GDM1 (cell line): ENCODE measurements at places on chromosomes 16 and 17.

GRCh38 chr16:78794581-78795250, 695.3 kb downstream of the WWOX start:
- DNase-seq, result no peak

- DNase-seq, result no peak
Observed at GRCh38 chr16:89498839-89499238, 8.5 kb upstream of the ANKRD11 start.

DNA sequence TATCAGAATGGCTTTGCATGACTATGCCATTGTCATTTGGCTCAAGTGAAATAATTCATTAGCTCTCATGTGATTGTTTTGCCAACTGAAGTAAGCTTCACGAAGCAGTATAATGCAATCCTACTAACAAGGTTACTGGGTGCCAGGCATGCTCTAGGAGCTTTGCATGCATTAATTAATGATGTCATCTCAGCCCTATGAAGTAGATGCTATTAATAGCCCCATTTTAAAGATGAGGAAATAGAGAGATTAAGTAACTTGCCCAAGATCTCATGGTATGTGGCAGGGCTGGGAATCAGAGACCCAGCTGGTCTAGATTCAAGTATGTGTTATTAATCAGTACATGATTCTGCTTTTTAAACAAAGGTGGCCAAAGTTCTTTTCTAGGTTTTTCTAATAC, 14.1 kb downstream of the KRT39 start:
- no peak for DNase-seq

- DNase-seq, result no peak
Observed at GRCh38 chr16:4328782-4329775, 13.2 kb downstream of the GLIS2 start.

DNA sequence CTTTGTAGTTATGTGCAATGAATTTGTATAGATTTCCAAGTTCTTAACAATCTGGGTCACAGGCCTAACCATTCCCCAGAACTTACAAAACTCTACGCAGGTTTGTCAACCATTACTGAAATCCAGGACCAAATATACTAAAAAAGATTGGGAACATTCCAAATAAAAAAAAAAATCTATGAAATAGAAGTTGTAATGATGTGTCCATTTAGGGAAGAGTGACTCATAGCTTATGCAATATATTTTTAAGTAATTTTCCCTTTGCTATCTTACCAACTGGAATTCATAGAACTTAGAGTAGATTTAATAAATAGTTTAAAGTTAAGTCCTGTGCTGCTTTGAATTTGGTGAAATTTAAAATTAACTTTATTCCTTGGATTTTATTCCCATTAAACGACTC, 393.2 kb downstream of the PMP22 start:
- no peak for DNase-seq

DNA sequence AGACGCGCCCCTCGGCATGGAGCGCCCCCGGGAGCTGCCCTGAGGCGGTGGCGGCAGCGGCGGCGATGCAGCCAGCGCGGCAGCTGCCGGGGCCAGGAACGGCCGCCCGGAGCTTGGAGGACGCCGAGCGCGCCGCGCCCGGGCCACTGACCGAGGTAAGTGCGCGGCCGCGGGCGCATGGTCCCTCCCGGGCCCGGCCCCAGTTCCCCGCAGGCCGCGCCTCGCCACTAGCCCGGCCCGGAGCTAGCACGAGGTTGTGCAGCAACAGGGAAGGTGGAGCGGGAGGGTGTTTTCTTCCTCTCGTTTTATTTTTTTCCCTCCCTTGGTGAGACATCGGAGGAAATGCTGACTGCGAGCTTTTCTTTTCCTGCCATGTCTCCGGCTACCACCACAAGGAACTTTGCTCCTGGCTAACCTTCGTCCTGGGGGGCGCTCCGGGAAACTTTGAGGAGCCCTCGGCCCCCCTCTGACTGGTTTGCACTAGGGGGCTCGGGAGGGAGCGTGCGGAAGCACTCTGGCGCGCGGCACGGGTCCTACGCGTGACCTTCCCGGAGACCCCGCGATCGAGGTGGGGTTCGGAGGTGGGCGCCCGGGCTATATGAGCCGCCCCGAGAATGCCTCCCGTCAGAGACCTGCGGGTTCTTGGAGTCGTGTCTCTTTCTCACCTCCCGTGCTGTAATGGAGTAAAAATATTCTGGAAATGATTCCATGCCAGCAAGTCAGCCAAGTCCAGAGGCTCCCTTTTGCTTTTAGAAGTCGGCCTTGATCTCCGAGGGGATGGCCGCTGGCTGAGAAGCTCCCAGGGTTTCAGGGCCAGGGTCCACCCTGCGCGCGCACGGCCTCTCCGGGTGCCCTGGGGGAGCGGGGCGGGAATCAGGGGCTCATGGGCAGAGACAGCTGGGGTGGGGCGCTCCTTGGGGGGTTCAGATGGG, 868 bp downstream of the KCNJ12 start:
- DNase-seq, result no peak

- DNase-seq, result no peak
Observed at GRCh38 chr17:51590071-51590656, 329.8 kb downstream of the UTP18 start.

DNA sequence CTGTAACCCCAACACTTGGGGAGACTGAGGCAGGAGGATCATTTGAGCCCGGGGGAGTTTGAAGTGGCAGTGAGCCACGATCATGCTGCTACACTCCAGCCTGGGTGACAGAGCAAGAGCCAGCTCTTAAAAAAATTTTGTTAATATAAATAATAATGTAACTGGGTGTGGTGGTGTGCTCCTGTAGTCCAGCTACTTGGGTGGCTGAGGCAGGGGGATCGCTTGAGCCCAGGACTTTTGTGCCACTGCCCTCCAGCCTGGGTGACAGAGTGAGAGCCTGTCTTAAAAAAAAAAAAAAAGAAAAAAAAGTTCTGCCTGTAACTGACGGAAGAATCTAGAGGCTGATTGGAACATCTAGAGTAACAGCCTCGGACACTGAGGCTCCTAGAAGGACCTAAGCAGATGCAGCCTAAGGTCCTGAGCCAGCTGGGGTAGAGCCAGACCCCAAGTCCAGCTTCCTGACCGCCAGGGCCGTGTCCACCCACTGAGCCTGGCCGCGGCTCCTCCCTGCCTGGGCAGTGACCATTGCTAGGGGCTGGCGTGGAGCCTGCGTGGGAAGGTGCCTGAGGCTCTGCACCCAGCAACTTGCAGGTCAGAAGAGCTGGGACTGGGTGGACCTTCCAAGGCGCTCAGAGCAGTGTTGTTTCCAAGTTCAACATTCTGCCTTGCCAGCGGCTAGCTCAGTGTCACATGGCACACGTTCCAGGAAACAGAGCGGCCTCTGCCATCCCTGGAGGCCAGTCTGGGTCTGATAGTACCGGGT, 209.4 kb upstream of the CIBAR2 start:
- DNase-seq, result no peak

- no peak for DNase-seq
Observed at GRCh38 chr17:66571745-66572144, 263.2 kb upstream of the CACNG5 start.

- no peak for DNase-seq
Observed at GRCh38 chr16:21628772-21629171, 23.6 kb downstream of the IGSF6 start.

DNA sequence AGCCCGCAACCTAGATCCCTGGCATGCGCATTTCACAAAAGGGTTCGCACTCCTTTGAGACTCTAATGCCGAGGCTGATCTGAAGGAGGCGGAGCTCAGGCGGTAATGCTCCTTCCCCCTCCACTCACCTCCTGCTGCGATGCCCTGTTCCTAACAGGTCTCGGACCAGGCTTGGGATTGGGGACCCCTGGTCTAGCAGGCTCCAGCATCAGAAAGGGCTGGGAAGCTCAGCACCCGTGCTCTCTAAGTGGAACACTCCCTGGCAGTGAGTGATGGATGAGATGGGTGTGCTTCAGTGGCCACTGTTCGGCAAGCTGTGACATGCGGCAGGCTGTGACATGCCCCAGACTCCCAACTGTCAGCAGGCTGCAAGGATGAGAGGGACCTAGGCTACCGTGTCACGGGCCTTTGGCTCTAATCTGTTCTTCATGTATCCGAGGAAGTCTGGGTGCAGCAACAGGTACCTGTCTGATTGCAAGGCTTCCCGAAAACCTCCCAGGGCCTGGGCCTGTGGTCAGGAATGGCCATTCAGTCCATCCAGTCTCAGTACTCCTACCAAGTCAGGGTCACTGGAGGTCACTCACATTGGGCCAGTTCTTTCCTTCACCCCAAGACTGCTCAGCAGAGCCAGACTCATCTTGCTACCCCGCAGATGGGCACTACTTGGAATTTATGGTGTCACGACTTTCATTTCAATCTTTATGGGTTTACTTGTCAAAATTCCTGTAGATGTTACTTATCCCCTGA, 1.3 kb upstream of the ST6GALNAC2 start:
- no peak for DNase-seq

DNA sequence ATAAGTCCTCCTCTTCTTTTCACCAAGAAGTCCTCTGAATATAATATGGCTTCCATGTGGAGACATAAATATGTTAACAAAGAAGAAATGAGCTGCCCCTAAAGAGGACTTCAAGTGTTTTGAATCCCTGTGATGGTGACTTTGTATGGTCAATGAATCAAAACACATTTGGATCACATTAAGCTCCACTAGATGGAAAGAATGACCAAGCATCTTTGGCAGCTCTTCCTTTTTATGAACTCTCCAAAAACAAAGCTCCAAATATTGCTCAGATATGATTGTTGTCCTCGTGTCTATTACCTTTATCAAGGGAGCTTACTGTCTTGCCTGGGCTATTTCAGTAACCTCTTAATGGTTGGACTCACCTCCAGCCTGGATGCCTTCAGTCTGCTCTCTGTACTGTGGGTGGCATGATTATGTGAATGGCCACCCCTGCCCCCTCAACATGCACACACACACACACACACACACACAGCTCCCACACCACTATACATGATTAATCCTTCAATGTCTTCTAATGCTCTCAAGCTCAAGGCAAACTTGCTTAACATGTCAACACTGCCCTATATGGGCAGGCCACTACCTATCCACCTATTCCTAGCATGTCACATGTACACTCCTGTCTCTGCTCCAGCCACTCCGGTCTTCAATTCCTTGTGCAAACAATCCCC, 346.6 kb upstream of the SALL1 start:
- no peak for DNase-seq

GRCh38 chr17:29390851-29391631, 878 bp downstream of the TAOK1 start:
- no peak for DNase-seq

DNA sequence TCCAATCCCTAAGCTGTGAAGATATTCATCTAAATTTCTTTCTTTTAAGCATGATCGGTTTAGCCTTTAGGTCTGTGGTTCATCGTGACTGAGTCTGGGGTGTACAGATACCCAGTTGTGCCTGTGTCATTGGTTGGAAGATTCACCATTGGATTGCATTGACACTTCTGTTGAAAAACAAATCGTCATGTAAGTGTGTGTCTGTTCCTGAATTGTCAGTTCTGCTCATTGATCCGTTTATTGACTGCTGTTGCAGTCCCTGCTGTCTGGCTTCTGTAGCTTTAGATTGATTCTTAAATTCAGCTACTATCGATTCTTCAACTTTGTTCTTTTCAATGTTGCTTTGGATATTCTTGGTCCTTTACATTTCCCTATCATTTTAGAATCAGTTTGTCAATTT, 21.0 kb upstream of the ZNF469 start:
- DNase-seq, result no peak

GRCh38 chr17:38674014-38674748, 576 bp downstream of the EPOP start:
- no peak for DNase-seq

DNA sequence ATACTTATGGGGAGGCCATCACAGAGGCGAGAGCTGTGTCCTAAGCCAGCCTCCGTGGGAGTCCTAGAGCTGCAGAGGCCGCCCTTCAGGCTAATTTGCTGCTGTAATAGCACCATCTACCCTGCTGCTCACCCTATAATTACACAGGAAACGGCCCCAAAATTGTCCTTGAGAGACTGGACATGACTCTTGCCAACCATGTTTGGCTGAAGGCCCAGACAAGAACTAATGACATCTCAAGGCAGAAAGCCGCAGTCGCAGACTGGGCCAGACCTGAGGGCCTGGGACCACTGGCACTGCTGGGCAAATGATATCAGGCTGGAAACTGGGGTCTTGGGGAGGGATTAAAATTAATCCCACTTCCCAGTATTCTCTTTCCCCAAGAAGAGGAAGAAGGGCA, 24.1 kb downstream of the PSMD7 start:
- DNase-seq, result no peak

DNA sequence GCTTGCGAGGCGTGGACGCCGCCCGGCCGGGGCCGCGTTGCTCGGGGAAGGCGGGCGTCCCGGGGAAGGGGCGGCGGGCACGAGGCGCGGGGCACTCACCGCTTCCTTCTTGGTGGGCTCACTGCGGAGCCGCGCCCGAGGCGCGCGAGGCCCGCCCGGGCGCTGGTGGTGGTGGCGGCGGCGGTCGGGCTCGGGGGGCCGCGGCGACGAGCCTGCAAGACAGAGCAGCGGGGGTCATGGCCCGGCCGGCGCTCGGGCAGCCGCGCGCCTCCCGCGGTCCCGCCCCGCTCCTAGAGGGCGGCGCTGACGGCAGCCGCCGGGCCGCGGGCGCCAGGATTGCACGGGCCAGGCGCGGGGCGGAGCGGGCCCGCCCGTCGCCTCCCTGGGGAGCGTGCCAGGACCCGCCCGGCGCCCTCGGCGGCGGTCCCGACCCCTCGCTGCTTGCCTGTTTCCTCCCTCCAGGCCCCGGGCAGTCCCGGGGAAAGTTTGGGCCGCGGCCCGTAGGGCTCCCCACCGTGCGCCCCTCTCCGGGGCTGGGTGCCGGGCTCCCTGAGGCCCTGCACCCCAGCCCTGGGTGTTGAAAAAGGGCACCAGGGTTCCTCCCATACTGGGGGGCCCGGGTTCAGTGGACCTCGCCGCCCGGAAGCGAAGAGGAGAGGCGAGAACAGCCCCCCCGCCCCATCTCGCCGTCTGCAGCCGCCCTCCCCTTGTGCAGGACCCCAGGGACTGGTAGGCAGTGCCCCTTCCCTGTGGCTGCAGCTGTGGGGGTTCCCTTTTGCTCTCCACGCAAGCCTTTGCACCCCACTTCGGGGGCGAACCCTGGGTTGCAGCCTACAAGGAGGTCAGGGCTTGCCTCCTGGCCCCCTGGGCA, at the start of gene C16orf74:
Gene C16orf74, minus strand, starts transcription at position 270 of the 871 bp plus-strand sequence. CDS start 15,879 bp downstream, outside the sequence.
- no peak for DNase-seq

DNA sequence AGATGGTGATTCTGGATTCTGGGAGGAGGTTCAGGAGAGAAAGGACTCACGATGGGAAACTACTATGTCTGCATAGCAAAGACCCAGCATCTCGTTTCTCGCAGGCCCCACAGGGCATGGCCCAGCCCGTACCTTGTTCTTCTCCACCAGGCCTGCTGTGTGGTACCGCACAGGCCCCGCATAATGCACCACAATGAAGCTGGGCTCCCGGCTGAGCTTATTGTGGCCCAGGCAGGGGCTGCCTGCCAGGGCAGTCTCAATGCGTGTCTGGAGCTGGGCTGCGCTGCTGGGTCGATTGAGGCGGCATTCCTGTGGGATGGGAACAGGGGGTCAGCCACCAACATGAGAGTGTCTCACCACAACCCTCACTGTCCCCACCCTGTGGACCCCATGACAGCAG, 20.4 kb downstream of the ZNHIT3 start:
- no peak for DNase-seq
